ENCODE measurements at places on chromosomes 12 and 14.

DNA sequence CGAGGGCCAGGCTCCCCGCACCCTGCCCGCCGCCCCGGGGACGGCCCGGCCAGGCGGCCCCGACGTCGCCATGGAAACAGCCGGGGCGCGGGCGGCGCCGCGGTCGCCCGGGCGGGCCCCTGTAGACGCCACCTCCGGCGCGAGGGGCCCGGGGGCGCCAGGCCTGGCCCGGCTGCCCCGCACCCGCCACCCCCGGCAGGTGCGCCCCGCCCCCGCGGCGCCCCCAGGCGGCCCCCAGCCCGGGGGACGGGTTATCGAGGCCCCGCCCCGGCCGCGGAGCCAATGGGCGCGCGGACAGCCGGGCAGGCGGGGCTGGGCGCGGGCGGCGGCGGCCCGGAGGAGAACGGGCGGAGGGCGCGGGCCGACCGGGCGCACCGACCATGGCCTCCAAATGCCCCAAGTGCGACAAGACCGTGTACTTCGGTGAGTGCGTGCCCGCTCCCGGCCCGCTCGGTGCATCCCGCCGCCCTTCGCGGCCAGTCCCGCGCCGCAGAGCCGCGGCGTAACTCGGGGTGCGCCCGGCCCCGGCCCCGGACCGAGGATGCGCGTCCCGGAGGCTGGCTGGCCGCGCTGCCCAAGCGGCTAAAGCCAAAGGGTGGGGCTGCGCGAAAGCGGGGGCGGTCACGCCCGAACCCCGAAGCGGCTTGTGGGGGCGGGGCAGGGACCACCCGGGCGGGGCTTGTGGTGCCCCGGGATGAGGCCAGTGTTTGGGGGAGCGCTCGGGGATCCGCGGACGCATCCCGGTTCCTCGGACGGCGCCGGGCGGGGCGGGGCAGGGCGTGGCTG is at the start of gene CRIP2:
CRIP2 (plus strand) TSS at position 339 of the 786 bp plus-strand sequence; CDS start at position 381, 42 bp downstream.
- DNase-seq = no peak

DNA sequence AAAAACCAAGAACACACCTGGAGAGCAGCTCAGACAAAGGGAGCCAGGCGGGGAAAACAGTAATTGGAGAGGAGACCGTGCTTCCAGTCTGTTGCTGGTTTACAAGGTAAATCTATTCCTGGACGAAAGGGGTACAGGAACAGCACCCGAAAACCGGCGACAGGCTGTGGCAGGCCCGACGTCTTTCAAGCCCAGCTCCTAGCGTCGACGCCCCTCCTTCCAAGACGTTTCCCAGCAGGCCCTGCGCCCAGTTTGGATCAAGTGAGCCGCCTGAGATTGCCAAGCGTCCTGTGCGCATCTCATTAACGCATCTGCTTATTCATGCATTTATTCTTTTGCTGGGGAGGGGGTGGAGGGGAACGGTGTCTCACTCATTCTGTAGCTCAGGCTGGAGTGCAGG is 1.4 kb downstream of the C12orf56 start:
- DNase-seq = no peak

DNA sequence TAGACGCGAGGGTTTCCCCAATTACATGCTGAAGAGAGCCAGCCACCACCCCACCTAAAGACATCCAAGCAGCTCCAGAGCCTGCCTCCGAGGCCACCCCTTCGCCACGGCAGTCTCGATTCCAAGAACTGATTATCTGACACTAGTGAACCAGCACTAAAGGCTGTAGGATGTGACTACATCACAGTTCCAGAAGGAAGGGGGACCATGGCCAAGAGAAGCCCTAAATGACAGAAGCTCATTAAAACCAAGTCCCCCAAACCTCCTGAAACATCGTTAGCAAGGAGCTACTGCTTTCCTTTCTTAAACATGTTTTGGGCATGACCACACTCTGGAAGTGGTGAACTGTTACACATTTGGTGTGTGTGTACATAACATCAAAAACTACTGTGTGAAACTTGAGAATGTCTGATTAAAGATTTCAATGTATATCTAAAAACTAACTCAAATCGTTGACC is 88.2 kb downstream of the DUSP16 start:
- no peak for DNase-seq

DNA sequence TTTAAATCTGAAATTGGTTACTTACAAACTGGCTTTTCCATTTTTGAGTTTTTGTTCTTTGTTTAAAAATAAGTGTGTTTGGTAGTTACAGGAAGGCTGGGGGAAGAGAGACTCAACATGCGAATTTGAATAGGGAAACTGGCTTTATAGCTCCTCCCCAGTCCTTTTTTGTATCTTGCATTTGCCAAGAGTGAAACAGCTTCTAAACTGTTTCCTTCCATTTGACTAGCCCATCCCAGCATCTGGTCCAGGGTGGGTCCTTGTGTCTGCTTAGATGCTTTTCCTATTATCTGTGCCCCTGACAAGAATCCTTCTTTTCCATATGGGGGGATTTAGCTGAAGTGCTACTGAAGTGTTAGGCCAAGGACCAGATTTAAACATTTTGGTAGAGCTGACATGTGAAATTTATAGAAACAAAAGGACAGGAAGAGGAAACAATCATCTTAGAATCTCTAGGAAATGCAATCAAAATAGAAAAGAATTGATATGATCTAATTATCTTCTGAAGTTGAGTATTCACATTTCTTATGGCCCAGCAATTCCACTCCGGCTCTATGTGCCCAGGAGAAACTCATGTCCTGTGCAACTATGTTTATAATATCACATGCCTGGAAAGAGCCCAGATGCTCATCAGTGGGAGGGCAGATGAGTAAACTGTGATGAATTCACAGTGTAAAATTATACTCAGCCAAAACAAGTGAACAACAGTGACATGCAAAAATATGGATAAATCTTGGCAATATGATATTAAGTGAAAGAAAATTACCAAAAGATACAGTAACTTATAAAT is 7.4 kb downstream of the SMOC1 start:
- DNase-seq = no peak

- DNase-seq = no peak
Observed at GRCh38 chr12:131941987-131942341, 7.8 kb upstream of the EP400 start.

DNA sequence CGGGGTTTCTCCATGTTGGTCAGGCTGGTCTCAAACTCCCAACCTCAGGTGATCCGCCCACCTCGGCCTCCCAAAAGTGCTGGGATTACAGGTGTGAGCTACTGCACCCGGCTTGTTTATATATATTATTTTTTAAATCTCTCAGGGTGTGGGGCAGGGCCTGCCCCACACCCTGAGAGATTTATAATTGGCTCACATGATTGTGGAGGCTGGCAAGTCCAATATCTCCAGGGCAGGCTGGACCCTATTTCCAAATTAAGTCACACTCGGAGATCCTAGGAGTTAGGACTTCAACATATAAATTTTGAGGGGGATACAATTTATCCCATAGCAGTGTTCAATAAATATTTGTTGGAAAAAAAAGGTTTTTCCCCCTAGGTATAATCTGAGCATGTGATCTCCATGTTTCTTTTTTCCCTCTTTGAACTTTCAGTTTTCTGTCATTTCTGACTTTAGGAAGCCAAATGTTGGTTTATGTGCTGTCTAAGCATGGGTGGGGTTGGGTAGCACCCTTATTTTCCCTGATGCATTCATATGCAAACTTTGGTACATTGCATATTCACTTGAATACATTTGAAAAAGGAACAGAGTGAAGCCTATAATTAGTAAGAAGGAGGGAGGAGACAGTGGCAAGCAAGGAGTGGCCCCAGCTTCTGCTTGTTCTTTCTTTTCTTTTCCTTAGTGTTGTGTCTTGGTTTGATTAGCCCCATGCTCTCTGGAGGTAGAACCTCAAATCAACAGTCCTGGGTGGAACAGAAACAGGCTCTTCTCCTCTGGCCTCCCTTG is 8.7 kb upstream of the A2ML1 start:
- no peak for DNase-seq

DNA sequence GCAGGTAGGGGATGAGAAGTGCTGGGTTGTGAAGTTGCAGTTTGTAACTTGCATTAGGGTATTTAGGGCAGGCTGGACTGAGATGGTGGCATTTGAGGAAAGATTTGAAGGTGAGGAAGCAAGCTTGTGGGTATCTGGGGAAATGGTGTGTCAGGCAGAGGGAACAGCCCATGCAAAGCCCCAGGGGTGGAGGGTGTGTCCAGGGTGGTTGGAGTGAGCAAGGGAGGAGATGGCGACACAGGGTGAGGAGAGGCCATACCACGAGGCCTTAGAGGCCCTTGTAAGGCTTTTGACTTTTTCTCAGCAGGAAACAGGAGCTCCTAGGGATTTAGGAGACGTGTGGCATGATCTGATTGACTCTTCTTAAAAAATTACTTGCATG is 136.9 kb downstream of the NUAK1 start:
- DNase-seq = no peak

GRCh38 chr14:90850487-90850886 is 34.3 kb upstream of the TTC7B start:
- DNase-seq = no peak

DNA sequence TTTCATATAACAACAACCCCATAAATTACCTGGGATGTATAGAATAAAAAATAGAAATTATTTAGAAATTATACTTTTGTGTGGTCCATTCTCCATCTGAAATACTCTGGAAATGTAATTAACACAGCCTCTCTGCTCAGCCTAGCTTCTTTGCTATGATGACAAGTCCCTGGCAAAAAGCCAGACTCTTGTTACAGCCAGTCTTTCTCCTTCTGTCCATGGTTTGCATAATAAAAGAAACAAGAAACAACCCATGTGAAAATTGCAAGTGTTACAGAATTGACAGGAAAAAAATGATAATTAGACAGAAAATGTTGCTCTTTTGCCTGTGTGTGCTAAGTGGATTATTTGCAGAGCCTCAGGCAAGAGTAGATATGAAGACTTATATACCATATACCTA is 61.3 kb downstream of the C12orf50 start:
- DNase-seq = peak; percentile 16

- no peak for DNase-seq
Observed at GRCh38 chr14:58055497-58056010, 96.5 kb downstream of the ARMH4 start.

GRCh38 chr12:103698752-103699560 is 111.9 kb downstream of the STAB2 start:
- DNase-seq = no peak

- no peak for DNase-seq
Observed at GRCh38 chr14:91228112-91229004, 16.1 kb downstream of the GPR68 start.

DNA sequence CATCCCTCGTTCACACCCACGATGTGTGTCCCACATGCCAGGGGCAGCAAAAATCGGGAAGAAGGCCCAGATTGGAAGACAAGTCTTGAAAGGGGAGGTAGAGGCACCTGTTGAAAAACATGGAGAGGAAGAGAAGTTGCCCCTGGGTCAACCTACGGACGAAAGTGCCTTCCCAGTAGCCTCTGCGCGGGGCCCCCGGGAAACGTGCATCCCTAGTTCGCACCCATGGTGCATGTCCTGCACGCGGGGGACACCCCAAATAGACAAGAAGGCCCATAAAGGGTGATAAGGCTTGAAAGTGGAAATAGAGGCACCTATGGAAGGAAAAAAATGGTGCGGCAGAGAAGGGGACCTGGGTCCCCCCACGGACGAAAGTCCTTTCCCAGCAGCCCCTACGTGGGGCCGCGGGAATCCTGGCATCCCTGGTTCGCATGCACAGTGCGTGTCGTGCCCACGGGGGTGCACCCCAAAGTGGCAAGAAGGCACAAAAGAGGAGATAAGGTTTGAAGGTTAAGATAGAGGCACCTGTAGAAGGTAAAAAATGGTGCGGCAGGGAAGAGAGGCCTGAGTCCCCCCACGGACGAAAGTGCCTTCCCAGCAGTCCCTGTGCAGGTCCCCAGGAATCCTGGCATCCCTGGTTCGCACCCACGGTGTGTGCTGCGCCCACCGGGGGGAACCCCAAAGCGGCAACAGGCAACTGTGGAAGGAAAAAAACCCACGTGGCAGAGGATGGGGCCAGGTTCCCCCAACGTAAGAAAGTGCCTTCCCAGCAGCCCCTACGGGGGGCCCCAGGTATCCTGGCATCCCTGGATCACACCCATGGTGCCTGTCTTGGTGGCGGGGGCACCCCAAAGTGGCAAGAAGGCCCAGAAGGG is 278.3 kb downstream of the ALG10 start:
- DNase-seq = no peak

GRCh38 chr12:43098766-43099550 is 453.0 kb downstream of the ADAMTS20 start:
- no peak for DNase-seq

DNA sequence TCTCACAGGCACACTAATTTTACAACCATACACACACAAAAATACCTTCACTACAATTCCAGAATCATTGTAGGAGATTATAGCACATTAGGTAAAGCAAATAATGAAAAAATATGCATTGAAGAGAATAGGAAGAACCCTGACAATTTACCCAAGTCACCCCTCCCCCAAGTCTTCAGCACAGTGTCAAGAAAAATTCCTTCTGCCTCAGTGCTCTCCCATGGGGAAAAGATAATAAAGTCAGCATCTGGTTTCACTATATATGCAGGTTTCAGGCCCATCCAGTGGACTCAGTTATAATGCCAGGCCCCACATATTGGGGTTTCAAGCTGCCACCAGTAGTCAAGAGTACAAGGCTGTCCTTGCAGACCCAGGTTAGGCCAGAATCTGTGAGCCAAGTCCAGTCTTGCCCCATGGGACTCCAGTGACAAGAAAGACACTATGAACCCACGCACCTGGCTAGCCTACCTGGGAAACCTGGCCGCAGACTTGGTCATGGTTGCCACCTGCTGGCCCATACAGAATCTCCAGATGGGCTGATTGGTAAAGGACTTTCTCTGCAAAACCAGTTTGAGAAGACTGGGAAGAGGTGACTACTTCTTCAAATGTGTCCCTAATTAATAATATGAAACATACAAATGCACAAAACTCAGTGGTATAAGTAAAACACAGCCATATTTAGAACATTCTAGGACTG is 398.6 kb upstream of the FLRT2 start:
- DNase-seq = no peak

DNA sequence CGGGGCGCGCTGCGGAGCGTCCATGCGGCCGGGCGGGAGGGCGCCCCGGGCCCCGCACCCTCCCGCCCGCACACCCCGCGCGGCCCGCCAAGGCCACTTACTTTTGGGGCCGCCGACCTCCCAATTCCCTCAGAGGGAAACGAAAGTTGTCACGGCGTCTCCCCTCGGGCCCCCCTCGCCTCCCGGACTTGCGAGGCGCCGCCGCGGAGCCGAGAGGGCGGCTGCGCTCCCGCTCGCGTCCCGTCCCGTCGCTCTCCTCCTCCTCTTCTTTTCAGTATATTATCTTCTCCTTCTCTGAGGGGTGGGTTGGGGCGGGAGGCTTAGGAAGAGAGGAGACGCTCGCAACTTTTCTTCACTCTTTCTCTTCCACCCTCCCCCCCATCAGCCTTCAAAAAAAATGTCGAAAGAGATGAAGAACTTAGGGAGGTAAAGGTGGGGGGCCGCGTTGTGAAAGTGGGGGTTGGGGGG is 613 bp downstream of the DUSP16 start:
- no peak for DNase-seq

DNA sequence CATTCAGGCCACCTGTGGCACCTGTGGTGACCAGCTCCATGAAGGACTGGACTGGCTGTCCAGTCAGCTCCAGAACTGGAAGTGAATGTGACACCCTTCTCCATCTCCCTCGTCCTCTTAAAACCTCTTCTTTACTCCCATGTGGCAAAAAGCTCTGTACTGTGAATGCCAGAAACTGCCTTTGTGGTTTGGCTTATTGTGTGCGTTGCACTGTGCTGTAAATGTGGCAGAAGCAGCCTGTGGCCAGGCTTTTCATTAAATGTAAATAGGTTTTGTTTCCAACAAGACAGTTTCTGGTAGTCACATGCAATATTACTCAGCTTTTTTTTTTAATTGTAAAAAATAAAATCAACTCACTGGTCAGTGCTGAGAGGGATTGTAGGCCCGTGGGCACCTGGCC is 453.7 kb downstream of the ATP23 start:
- no peak for DNase-seq

Measured in NCI-H1417 treated with DMSO at 0.1 percent for 48 hours (cell line).